ENCODE measurements at places on chromosomes 7 and 10.

DNA sequence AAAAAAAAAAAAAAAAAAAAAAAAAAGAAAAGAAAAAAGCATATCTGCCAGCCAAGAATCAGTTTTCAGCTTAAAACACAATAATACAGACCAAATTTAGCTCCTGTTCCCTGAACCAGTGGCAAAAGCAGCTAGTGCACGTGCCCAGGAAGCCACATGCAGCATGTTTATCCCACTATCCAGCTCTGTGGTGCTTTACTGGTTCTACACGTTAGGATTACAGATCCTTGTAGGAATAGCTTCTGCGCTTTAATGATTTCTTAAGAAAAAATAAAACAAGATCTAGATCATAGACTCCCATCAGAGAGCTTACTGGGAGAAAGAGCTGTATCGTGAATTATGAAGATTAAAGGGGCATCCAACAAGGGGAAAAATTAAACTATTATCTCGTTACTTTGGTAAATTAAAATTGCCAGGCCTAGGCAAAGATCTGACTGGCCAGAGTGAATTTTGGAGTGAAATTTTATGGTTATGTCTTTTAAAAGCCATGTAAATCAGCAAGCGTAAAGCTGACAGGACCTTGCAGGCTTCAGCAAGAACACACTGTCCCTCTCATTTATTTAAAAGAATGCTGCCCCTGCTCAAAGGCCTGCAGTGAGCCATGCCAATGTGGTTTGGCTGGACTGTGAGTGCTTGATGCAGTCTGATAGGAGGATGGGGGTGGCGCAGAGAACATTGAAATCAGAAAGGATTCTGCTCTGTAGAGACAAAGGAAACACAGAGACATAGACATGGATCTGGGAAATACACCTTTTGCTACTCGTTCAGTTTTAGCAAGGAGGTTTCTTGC lies 177.3 kb upstream of the PHYHIPL start:
- DNase-seq = no peak

GRCh38 chr10:84344526-84344925 lies 16.1 kb downstream of the CCSER2 start:
- no peak for DNase-seq

GRCh38 chr7:107179326-107180164 lies 10.7 kb downstream of the HBP1 start:
- DNase-seq = no peak

GRCh38 chr10:113454341-113455061 lies 98.4 kb upstream of the HABP2 start:
- DNase-seq = peak; percentile 21

- no peak for DNase-seq
Measured at GRCh38 chr7:1231214-1232102, 1.2 kb upstream of the UNCX start.

DNA sequence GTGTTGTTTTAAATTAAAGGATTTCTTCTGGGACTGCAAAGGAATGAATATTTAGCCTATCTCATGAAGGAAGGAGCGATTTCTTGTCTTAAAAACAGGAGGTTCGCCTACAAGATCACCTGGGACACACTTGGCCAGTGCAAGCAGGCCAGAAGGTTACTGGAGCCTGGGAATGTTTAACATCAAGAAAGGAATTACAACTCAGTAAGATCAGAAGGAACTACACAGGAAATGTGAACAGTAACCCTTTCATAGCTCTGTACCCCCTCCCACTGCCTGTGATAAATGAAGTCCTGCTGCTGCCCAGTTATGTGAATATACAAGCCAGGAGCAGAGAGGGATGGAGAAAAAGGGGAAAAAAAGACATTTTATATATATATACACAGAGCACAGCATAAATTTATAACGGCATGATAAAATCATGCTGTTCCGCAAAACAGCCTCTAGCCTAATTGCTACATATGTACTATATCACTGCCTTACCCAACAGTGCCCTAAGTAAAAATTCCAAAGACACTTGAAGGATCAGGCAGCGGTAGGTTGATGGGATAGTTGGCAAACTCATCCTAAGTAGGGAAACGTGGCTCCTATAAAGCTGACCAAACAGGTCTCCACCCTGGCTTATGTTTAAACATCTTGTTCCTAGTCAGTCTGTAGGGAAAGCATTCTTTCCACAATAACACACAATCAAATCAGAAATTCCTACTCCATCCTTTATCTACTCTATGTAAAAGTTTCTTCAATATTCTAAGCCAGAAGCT lies 63.8 kb downstream of the ZNF438 start:
- DNase-seq = no peak

DNA sequence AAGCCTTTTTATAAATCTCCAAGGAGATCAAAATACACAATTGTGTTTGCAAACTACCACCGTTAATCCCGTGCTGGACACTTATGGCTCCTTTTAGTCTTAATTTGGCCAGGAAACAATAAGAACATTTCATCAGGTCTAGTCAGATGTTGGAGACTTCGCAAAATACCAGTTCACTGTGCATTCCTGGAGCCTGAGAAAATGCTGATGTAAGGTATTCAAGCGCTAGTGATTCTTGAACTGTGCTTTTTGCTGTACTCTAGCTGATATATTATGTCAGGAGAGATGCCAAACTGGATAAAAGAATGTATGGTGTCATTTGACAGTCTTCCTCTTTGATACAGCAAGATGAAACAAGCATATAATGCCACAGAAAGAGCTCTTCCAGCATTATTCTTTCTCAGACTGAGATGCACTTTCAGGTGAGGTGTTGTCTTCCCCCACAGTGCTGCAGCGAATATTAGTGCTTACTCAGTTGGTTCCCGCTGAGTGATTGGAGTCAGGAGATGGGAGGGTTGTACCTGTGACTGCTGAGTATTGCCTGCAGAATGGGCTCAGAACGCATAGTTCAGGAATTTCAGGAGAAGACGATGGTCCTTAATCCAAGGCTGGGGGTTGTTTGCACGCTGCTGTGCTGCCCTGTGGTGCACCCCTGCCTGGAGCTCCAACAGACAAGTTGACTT lies 59.2 kb downstream of the OGDH start:
- DNase-seq = peak; percentile 43

DNA sequence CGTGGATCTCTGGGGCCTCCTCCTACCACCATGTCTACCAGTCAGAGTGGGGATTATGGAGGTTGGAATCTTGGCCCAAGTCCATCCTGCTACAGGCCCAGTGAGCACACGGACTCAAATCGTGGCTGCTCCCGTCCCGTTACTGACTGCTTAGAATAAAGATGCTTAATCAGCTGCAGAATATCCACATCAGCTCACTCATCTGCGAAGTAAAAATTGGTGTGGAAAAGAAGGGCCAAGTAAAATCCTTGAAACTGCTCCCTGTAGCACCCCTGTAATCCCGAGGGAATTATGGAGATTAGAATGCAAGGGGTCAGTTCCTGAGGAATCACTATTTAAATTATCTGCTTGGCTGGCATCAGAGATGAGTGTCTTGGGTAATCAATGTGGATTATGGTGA lies 13.0 kb upstream of the HTR5A start:
- DNase-seq = no peak

DNA sequence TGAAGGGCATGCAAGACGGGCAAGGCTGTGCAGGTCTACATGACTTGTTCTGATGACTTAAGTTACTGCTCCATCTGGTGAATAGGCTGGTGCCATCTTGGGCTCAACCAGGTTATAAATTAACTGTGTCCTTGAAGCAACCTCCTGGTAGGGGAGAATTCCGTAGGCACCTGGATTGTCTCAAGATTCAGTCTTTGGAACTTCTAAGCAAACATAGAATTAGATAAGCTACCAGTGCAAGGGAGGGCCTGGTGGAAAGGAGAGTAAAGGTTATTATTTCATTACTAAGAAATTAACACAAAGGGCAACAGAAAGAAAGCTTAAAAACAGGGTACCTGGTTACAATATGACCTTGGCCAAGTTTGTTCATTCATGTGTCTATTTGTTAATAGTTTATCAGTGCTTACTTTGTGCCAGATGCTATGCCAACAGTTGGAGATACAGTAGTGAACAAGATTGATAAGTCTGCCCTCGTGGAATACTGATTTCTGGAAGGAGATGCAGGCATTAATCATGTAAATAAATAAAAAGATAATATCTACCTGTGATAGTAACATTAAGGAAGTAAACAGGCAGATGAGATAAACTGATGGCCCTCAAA lies 107.0 kb upstream of the PALS2 start:
- DNase-seq = no peak

GRCh38 chr7:34219153-34219718 lies 313.9 kb downstream of the BMPER start:
- no peak for DNase-seq

DNA sequence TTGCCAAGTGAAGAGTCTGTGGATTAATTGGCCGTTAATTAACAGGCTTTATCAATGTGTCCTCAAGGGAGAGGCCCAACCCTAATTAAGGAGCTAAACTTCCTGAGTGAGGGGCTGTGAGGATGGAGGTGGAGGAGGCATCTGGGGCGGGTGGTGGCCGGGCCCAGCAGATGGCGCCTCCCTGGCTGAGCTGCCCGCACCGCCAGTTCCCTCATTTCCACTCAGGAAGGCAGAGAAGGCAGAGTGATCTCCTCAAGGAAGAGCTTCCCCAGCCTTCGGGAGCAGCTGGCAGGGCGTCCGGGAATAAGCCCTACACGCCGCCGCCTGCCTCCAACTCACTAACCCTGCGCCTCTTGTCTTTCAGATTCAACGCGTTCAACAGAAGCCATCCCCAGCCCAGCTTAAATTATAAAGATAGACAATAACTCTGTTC lies 112.2 kb downstream of the CYTH3 start:
- DNase-seq = peak; percentile 35

DNA sequence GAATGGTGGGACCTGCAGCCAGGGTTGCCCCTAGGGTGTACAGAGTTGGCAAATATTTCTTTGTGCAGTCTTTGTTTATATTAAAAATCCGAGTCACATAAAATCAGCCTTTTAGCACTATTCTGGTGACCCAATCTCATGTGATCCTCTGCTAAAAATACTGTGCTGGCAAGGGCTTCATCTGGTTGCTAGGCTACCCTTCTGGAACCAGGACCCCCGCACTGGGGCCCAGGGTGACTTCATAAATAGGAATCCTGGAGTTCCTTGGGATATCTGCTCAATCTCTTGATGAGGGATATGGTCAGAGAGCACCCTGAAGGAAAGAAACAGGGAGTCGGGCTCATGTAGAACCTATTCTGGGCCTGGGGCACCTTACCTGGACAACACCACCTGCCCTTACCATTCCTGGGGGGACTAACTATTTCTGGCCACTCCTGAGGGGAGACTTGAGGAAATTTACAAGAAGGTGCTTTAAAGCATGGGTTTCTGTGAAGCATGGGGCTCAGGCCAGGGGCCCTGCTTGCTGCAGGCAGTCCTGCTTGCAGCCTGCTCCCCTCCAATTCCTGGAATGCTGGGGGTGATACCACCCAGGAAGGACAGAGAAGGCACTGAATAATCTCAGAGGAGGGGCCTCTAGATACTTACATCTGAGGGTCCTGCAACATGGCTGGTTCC lies 44.7 kb downstream of the SH2D4B start:
- DNase-seq = no peak

DNA sequence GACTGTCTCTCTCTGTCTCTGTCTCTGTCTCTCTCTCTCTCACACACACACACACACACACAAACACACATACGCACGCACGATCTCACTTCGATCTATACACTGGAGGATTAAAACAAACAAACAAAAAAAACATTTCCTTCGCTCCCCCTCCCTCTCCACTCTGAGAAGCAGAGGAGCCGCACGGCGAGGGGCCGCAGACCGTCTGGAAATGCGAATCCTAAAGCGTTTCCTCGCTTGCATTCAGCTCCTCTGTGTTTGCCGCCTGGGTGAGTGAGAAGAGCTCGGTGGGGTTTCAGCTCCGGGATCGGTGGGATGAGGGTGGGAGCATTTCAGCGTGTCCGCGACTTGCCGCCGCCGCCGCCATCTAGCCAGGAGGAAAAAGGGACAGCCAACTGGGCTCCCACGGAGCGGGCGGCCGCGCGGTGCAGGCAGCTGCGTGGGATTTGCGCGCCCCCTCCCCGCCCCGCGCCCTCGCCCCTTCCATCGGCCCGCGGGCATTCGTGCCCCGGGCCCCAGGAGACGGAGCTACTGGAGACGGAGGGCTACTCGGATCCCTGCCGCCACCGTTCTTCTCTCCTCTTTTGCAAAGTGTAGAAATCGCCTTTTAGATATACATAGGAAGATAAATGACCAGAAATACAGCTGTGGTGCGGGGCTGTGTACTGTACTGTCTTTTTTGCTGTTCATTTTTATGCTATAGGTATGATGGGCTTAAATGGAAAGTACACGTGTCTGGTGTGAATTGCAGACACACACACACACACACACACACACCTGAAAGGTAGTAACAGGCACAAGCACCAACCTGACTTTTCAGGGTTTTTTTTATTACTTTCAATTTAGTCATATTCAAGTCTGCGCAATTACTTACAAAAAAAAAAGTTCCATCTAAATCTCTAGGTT lies 581 bp downstream of the PTPRZ1 start:
- DNase-seq = no peak

- DNase-seq = no peak
Measured at GRCh38 chr7:11492307-11492706, 339.7 kb downstream of the THSD7A start.

DNA sequence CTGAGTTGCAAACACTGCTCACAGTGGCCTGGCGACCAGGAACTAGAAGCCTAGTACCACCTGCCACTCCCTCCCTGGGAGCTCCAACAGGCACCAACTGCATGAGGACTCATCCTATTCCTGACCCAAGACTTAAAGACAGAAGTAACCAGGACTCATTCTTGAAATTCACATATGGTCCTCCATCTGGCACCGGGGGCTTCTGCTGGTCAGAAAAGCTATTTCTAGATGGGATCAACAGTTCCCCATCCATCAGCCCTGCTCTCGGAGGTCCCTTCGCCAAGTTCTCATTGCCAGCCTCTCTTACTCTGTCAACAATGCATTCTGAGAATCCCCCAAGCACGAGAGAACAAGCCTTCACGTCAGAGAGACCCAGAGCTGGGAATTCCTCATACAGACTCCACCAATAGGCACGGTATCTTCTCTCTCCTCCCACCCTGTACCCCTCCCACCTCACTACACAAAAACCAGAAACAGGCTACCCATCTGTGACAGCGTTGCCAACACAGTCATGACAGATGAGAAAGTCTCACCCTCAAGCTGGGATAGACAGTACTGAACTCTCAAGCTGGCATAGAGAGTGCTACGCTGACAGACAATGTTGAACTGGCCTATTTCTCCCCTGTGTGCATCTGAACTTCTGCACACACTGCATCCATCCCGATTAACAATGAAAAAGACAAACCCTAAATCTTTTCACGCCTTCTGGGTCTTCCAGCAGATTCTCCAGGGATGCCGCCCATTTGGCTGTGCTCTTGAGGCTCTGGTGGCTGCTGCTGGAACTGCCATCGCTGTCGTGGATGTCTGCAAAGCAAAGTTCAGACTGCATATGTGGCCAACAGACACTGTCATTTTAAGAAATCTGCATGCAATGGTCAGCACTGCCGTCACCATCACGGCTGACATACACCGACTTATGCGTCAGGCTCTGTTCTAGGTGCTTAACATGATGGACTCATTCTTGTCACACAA lies 15.6 kb downstream of the RGS10 start:
- DNase-seq = no peak

- no peak for DNase-seq
Measured at GRCh38 chr7:5423306-5423975, at the start of gene TNRC18. TNRC18 (minus strand) TSS chr7:5423834; CDS start chr7:5421246, 2,588 bp downstream.

- no peak for DNase-seq
Measured at GRCh38 chr10:129871966-129872365, 92.1 kb downstream of the EBF3 start.

GRCh38 chr7:101410743-101411507 lies 48.2 kb downstream of the COL26A1 start:
- no peak for DNase-seq
